Central memory CD4-positive, alpha-beta T cell (primary cell): ENCODE measurements at places on chromosomes 2 and 18.

- DNase-seq: no peak
Observed at GRCh38 chr18:76593843-76594242, 98.8 kb upstream of the ZNF516 start.

GRCh38 chr2:235191486-235191885 is 239.7 kb downstream of the SH3BP4 start:
- no peak for DNase-seq

- DNase-seq: no peak
Observed at GRCh38 chr2:126761256-126761980, 105.5 kb downstream of the GYPC start.

- DNase-seq: no peak
Observed at GRCh38 chr2:209424199-209424701, 403 bp downstream of the MAP2 start.
